ENCODE measurements at places on chromosomes 2 and 18.

DNA sequence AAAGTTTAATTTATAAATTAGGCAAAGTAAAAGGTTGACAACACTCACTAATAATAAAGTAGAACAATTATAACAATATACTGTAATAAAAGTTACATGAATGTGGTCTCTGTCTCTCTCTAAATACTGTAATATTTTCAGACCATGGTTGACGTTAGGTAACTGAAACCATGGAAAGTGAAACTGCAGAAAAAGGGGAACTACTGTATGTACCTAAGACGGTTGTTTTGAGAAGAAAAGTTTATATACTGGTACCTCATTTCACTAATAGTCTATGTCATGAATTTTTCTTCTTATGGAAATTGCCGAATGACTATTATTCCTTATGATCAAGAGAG lies 166.7 kb upstream of the ZNF521 start:
- ATAC-seq = no peak

- no peak for ATAC-seq
Observed at GRCh38 chr2:224645722-224646121, 60.6 kb upstream of the CUL3 start.

DNA sequence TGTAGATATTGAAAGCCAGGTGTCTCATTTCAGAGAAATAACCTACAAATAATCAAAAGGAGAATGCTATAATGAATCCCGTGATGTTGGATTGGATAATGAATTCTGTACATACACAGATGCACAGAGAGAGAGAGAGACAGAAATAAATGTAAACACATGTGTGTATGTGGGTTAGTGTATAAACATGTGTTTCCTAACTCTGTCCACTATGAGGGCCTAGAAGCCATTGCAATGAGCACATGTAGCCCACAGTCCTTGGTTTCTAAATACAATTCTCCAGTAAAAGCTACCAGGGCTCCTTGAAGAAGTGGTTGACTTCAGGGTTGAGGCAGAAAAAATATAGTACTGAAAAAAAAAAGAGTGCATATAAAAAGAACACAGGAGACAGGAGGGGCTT lies 109.5 kb downstream of the INHBB start:
- ATAC-seq = no peak

DNA sequence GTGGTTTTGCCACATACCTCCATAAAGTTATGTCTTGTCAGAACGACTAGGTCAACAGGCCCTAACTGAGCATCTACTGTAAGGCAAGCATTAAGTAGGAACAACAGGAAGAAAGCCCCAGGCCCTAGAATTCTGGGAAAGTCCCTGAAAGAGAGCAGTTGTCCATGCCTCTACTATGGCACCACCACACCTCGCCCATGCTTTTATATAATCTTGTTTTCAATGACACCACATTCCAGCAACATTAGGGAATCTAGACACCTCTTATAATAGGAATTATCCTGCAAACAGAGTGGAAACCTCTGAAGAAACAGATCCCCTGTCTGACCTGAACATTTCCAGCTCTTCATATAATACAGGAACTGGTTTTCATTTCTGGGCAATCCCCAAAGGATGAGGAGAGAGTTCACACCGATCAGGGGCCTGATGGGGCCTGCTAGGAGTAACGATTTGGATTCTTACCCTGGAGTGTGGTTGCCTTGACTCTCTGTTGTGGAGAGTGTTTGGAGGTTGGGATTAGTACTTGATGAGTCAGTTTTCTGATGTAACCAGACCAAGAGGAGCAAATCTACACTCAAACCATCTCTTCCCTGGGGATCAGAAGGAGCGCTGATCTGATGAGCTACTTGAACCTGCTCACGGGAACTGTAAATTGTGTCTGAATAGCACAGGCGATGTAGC lies 31.9 kb upstream of the CEP68 start:
- peak; percentile 71 for ATAC-seq

DNA sequence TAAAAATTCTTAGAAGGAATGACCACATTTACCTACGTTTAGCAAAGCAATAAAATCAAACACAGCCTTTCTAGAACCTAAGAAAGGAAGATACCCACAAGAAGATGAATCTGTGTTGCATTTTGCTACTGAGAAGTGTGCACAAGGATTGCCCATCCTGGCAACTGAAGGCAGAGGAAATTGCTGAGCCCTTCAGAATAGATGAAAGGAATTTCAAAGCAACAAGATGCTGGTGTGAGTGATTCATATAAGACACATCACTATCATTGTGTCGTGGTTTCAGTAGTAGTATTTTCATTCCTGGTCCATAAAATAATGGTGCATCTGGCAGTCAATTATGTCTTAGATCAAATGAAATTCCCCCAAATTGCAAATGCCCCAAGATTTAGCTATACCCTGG lies 48.4 kb upstream of the ANKRD44 start:
- no peak for ATAC-seq

DNA sequence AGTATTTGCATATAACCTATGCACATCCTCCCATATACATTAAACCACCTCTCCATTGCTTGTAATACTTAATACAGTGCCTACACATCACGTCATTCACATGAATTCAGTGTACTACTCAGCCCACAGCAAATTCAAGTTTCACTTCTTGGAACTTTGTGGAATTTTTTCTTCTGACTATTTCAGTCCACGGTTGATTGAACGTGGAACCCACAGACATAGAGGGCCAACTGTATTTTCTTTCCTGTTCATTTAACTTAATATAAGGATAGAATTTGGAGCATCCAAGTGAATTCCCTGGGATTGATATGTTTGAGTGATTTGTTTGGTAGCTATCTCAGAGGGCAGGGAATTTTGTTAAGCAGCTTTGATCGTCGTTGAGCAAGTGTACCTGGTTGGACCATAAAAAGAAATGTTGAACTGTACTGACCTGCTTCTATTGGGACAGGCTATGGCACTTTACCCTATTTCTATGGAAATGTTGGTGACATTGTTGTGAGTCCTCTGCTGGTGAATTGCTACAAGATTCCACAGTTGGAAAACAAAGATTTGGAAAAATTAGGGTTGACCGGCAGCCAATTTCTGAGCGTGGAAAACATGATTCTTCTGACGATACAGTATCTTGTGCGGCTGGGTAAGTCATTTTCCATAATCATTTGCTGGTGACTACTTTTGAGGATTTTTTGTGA lies 156.6 kb downstream of the ESCO1 start:
- ATAC-seq = no peak

DNA sequence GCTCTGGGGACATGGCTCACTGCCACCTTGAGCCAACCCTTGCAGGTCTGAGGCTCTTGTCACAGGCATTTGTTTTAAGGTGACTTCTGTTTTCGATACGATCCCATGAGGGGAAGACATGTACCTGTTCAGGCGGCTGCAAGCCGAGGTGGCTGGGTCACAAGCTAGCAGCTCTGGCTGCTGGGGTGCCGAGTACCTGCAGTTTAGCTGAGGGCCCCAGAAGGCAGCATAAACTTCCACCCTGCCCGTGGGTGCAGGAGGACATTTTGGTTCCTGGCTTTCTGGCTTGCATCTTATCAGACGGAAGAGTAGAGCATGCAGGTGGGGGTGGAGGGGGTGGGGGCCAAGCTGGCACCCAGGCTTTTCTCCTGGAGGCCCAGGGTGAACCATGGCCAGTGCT lies 28.4 kb downstream of the COA5 start:
- no peak for ATAC-seq

GRCh38 chr2:12303181-12304030 lies 413.3 kb upstream of the TRIB2 start:
- ATAC-seq = no peak

DNA sequence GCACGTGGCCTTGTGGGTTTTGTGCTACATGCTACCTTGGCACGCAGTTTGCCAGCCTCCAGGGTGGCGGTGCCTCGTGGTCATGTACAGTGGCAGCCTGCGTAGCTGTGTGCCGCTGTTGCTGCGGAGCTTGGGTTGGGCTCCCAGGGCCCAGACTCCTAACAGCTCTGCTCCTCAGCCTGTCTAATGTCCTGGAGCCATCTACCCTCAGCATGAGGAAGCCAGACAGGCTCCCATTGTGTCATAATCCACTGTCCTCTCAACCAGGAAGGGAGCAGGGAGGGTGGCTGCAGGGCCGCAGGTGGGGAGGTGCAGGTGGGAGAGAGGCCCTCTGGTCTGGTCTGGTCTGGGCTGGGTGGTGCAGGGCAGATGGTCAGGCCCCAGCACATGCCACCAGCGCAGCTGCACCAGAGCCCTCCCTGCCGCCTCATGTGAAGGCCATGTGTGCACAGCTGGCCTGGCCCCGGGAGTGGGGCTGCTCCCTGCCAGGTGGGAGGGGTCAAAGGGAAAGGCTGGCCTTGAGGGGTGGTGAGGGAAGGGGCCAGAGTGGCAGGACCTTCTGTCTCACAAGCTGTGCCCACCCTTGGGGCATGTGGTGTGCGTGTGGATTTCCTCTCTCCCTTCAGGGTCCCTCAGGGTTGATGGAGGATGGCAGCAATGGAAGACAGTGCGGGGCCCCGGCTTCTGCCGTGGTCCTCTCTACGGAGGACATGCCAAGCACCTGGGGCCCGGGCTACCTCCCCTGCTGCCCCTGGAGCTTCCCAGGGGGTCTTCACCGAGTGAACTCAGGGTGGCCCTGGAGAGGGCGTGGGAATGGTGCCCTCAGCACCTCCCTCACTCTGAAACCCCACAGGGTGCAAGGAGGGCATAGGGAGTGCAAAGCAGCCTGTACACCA lies 4.8 kb downstream of the ATOH8 start:
- ATAC-seq = peak; percentile 28

- no peak for ATAC-seq
Observed at GRCh38 chr2:8552293-8552801, 129.5 kb upstream of the ID2 start.

GRCh38 chr2:47984041-47984440 lies 77.7 kb upstream of the FBXO11 start:
- ATAC-seq = no peak

- ATAC-seq = no peak
Observed at GRCh38 chr2:2039826-2040225, 291.2 kb downstream of the MYT1L start.

GRCh38 chr2:147327613-147328012 lies 517.2 kb upstream of the ACVR2A start:
- no peak for ATAC-seq

GRCh38 chr2:21223618-21224017 lies 99.8 kb downstream of the TDRD15 start:
- ATAC-seq = no peak

- peak; percentile 61 for ATAC-seq
Observed at GRCh38 chr2:195532628-195533271, 124.3 kb upstream of the SLC39A10 start.

GRCh38 chr2:102483086-102483485 lies 10.1 kb downstream of the SLC9A4 start:
- no peak for ATAC-seq

DNA sequence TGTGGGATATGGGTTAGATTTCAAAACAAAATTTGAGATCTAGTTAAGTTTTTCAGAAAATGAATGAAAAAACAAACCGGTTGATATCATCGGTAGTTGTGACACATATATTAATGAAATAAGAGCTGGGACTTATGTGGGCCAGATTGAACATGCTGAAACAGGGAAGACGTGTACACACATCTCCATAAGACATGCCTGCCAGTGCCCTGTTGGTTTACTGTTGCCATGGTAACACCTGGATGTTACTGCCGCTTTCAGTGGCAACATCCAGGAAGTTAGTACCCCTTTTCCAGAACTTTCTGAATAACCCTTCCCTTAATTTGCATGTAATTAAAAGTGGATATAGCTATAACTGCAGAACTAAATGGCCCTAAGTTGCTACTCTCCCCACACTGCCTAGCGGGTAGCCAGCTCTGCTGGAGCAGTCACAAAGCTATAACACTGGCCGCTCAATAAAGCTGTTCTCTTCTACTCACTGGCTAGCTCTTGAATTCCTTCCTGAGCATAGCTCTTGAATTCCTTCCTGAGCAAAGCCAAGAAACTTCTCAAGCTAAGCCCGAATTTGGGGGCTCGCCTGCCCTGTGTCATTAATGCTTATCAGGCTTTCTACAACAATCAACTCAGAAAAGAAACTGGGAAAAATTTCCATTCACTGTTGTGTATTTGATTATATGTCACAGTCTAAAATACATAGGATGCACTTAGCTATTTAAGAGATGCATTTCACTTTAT lies 776.3 kb upstream of the CDH7 start:
- no peak for ATAC-seq

DNA sequence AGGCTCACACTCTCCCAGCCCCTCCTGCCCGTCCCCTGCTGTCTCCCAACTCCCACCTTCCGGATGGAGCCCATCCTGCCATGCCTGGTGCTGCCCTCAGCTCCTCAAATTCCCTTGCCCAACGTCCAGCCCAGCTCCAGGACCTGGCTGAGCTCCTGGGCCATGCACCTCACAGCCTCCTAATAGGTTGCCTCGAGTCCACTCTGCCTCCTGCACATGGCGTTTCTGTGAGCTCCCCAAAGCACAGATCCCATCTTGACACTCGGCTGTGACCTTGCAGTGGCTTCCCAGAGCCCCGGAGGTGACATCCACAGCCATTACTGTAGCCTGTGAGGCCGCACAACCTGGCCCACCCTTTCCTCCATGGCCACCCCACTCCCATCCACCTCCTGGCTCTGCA lies 191.9 kb upstream of the SALL3 start:
- no peak for ATAC-seq

GRCh38 chr2:174240097-174240496 lies 8.2 kb downstream of the OLA1 start:
- ATAC-seq = no peak

DNA sequence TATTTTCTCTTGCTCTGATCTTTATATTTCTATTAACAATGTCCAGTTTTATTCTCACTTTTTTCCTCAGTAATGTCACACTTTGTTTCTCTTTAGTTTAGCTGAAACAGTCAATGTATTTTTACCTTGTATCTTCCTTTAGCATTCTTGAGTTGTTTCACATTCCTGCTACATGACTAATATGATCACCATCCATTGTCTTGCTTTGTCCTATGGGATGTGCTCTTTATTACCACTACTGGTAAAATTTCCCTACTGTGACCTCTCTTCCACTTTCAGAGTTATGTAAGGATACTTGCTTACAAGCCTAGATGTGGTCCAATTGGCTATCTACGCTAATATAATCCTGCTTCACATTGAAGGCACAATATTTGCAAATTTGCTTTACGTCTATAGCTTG lies 457.9 kb downstream of the PIK3C3 start:
- no peak for ATAC-seq

DNA sequence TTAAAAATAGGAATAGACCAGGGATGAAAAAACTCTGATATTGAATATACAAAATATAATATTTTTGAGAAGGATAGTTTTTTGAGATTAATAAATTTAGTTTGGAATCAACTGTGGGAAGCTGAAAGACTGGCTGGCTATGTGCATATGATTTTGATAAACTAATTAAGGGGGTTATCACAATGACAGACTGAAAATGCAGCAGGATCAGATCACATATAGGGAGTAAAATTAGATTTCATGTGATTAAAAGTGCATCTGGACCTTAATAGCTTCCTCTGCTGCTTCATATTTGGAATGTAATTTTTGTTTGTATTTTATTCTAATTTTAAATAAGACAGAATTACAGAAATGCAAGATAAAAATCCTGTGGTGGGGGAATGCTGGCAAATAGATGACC lies 111.7 kb downstream of the CCDC102B start:
- no peak for ATAC-seq

- ATAC-seq = peak; percentile 86
Observed at GRCh38 chr18:76765649-76766048, 56.7 kb upstream of the ZNF236 start.

GRCh38 chr2:114108824-114109416 lies 219.0 kb downstream of the ACTR3 start:
- no peak for ATAC-seq

GRCh38 chr18:28108254-28108653 lies 68.7 kb downstream of the CDH2 start:
- ATAC-seq = no peak

GRCh38 chr18:77597726-77598125 lies 348.1 kb downstream of the GALR1 start:
- no peak for ATAC-seq
